ENCODE measurements at places on chromosomes 5 and 9. TPM values are rescaled to one million over a fixed set of nuclear protein-coding genes. Genes with fewer than 3 reads are reported as not detected.

Gene PCDH12
- total RNA-seq: 2.4 TPM

Gene OBP2B
- not detected for total RNA-seq

Gene FAM153A
- total RNA-seq: 3.5 TPM

Gene DBH
- total RNA-seq: not detected

Gene PDE6A
- total RNA-seq: not detected

Gene C5orf52
- not detected for total RNA-seq

Gene TXN
- total RNA-seq: 106 TPM

Gene SPINK6
- not detected for total RNA-seq

Measured in subcutaneous adipose tissue (tissue), 4 donors.